Tibial nerve (tissue), 4 donors: ENCODE measurements at places on chromosomes 7 and 10. TPM values are rescaled to one million over a fixed set of nuclear protein-coding genes. Genes with fewer than 3 reads are reported as not detected.

GRCh38 chr7:43636093-43636492, 53.2 kb downstream of the STK17A start:
- no peak overlapping the region for H3K27ac ChIP-seq
- no peak overlapping the region for H3K4me3 ChIP-seq
- peaks cover 48% of the 10 kb centered on the region for H3K4me1 ChIP-seq
- H3K36me3 ChIP-seq, result no peaks in the 10 kb centered on the region

- no peak overlapping the region for H3K27ac ChIP-seq
- H3K27me3 ChIP-seq, result no peaks in the 10 kb centered on the region
- no peaks in the 10 kb centered on the region for H3K4me1 ChIP-seq
- DNase-seq, result no peak
- H3K36me3 ChIP-seq, result no peaks in the 10 kb centered on the region
Observed at GRCh38 chr10:131723297-131724168, 177.3 kb upstream of the PPP2R2D start.

GRCh38 chr7:98731651-98732050, 114.6 kb downstream of the NPTX2 start:
- no peak for DNase-seq
- no peaks in the 10 kb centered on the region for H3K36me3 ChIP-seq
- no peak overlapping the region for H3K4me3 ChIP-seq
- H3K27ac ChIP-seq, result no peak overlapping the region

LAMB1 gene
- 232 TPM for total RNA-seq

DNA sequence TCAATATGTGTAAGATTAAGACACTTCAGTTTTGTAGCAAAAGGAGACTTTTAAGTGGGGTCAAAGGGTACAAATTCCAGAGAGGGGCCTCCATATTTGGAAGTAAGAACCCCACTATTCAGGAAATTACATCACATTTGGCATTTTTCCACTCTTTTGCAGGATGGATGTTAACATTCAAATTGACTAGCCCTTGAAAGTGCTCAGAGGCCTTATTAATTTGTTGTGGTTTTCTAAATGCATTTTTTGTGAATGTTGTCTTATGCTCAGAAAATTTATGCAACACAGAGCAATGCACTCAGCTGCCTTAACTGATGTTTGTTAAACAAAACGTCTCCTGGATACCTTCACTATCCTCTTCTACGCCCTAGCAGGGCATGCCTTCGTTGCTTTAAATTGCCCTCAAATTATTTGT, 50.9 kb upstream of the PDLIM1 start:
- no peak overlapping the region for H3K4me3 ChIP-seq
- H3K27me3 ChIP-seq, result no peaks in the 10 kb centered on the region
- peaks cover 19% of the 10 kb centered on the region for H3K4me1 ChIP-seq
- H3K27ac ChIP-seq, result no peak overlapping the region
- DNase-seq, result no peak
- peaks cover 88% of the 10 kb centered on the region for H3K36me3 ChIP-seq

DNA sequence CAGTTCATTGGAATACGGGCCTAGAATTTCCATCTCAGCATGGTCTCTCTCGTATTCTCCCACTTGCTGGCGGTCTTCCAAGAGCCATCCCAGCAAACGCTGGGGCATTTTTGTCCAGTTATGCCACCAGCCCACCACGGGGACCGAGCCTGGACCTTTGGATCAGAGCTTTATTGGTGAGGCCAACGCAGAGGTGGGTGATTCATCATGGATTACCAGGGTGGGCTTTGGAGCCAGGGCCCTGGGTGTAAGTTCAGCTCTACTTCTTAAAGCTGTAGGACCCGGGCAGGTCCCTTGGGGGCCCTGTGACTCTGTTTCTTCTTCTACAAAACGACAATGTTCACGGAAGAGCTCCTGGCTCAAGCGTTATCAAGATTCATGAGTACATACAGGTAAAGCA, 22.7 kb upstream of the PITRM1 start:
- H3K27ac ChIP-seq, result no peak overlapping the region
- H3K36me3 ChIP-seq, result no peaks in the 10 kb centered on the region
- H3K4me3 ChIP-seq, result no peak overlapping the region
- DNase-seq, result no peak
- H3K4me1 ChIP-seq, result no peaks in the 10 kb centered on the region

FBXL13 gene
- 2.4 TPM for total RNA-seq
